ENCODE measurements at places on chromosomes 4 and X.

DNA sequence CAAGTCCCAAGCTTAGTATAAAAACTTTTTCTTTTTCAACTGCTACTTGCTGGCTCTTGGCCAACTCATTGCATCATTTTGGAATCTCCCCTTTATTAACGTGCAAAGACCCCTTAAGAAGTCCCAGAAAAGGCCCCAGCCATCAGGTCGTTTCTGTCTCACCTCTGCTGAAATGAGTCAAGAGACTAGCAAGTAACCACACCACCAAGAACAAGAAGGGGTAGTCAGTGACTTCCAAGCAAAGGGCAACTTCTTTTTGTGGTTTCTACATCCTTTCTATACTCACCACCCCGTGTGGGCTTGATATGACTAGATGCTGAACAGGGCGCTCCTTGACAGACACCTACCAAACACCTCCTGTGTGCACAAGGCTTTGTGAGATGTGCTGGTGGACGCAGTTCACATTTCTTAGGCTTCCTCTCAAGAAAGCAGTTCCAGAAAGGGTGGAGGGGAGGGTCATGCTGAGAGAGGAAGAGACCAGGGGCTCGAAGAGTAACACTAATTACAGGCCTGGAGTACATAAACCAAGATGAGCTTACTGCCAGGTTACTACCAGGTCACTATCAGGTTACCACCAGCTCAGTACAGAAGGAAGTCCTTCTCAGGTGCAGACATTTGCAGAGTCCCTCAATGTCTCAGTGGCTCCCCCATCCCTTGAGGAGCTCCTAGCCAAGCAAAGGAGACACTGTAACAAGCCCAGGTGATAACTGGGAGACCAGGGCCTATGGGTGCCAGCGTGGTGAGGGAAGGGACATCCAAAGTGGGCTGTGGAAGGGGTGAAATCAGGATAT is 19.3 kb downstream of the JAKMIP1 start:
- no peak overlapping the region for H3K4me3 ChIP-seq
- H3K27me3 ChIP-seq = peaks cover 16% of the 10 kb centered on the region
- H3K4me1 ChIP-seq = peaks cover 5% of the 10 kb centered on the region
- H3K27ac ChIP-seq = no peak overlapping the region
- H3K36me3 ChIP-seq = no peaks in the 10 kb centered on the region

DNA sequence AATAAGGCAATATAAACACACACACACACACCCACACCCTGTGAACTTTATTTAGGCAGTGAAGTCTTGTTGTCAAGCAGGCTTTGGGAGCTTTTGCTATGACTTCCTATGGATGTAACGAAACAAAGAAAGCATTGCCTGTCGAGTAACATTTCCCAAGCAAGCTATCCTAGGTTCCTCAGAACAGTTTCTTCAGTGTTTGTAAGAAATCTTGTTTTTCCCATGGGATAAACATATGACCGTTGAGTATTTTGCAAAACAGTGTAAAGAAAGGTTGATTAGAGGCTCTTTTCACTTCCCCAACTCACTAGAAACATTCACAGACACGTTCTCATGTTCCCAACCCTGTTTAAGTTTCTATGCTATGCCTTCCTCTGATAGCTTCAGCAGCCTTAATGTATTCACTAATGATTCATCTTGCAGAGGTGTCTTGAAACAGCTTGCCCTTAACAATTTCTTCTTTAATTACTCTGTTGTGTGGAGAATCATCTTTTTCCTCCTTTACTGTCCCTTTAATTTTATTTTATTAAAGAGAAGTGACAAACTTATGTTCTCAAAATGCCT is 1947.1 kb upstream of the TENM3 start:
- no peak for DNase-seq
- no peak overlapping the region for H3K4me3 ChIP-seq
- no peak overlapping the region for H3K27ac ChIP-seq
- no peaks in the 10 kb centered on the region for H3K4me1 ChIP-seq
- H3K27me3 ChIP-seq = no peaks in the 10 kb centered on the region
- H3K36me3 ChIP-seq = no peaks in the 10 kb centered on the region

DNA sequence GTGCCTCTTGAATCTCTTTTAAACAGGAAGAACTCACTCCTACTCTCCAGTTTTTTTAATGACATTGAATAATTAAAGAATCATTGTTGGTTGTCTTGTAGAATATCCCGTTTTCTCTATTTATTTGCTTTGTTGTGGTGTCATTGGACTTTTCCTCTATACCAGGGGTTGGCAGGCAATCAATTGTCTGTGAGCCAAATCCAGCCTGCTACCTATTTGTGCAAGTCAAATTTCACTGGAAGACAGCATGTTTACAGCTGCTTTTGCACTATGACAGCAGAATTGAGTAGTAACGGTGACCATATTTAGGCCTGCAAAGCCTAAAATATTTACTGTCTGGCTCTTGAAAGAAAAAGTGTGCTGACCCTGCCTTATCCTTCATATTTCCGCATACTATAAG is 34.8 kb downstream of the POLA1 start:
- DNase-seq = no peak
- H3K27ac ChIP-seq = no peak overlapping the region
- H3K36me3 ChIP-seq = peaks cover 8% of the 10 kb centered on the region
- no peaks in the 10 kb centered on the region for H3K27me3 ChIP-seq
- H3K4me1 ChIP-seq = no peaks in the 10 kb centered on the region
- no peak overlapping the region for H3K4me3 ChIP-seq

- no peaks in the 10 kb centered on the region for H3K4me1 ChIP-seq
- H3K27me3 ChIP-seq = peaks cover 29% of the 10 kb centered on the region
- no peaks in the 10 kb centered on the region for H3K36me3 ChIP-seq
- DNase-seq = no peak
- no peak overlapping the region for H3K27ac ChIP-seq
These were observed 100.0 kb downstream of the RELL1 start for GRCh38 chr4:37586194-37586593.

GRCh38 chr4:2943364-2944090 is 19.7 kb downstream of the NOP14 start:
- H3K4me1 ChIP-seq = peaks cover 19% of the 10 kb centered on the region
- no peak for DNase-seq
- no peak overlapping the region for H3K4me3 ChIP-seq
- H3K27me3 ChIP-seq = no peaks in the 10 kb centered on the region
- peaks cover 60% of the 10 kb centered on the region for H3K36me3 ChIP-seq
- peak overlapping the region; percentile 86 for H3K27ac ChIP-seq

GRCh38 chr4:144403893-144404292 is 242.1 kb upstream of the HHIP start:
- H3K4me1 ChIP-seq = peaks cover 9% of the 10 kb centered on the region
- H3K36me3 ChIP-seq = no peaks in the 10 kb centered on the region
- DNase-seq = no peak
- H3K27ac ChIP-seq = no peak overlapping the region

- no peaks in the 10 kb centered on the region for H3K36me3 ChIP-seq
- DNase-seq = no peak
- no peak overlapping the region for H3K27ac ChIP-seq
- H3K4me3 ChIP-seq = no peak overlapping the region
These were observed 16.4 kb upstream of the GUCY1B1 start for GRCh38 chr4:155742310-155743015.

GRCh38 chr4:71814433-71814832 is 30.6 kb upstream of the GC start:
- H3K27me3 ChIP-seq = no peaks in the 10 kb centered on the region
- no peak overlapping the region for H3K4me3 ChIP-seq
- no peaks in the 10 kb centered on the region for H3K4me1 ChIP-seq
- no peak overlapping the region for H3K27ac ChIP-seq
- no peaks in the 10 kb centered on the region for H3K36me3 ChIP-seq
- no peak for DNase-seq

- H3K27ac ChIP-seq = no peak overlapping the region
- DNase-seq = no peak
These were observed 990 bp upstream of the HADH start for GRCh38 chr4:107988763-107989035.

DNA sequence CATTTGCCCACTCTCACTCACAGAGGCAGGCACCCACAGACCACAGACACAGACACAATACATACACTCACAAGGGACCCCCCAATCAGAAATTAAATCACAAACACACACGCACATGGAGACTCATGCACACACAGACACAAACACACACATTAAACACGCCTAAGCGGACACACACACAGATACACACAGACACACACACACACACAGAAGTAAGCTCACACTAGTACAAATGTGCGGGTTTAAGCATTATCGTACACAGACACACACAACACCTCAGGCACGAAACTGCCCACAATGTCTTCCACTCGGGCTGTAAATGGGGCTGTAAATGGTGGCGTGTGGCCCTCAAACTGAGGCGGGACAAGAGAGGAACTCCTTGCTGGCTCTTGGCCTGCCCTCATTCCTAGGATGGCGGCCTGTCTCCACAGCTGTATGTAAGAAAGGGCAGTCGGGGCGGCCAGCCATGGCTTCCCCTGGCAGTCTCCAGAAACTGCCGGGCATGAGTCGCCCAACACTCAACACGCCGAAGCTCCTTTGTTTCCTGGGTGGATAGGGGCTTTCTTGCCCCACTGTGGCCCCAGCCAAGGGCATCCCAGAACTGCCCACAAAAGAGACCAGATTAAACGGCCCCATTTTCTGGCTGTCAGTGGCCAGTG is 53.9 kb downstream of the NBDY start:
- H3K27me3 ChIP-seq = no peaks in the 10 kb centered on the region
- no peak overlapping the region for H3K4me3 ChIP-seq
- H3K4me1 ChIP-seq = peaks cover 34% of the 10 kb centered on the region
- H3K27ac ChIP-seq = peak overlapping the region; percentile 72
- DNase-seq = no peak

- DNase-seq = peak; percentile 21
- no peak overlapping the region for H3K4me3 ChIP-seq
- H3K27ac ChIP-seq = peak overlapping the region; percentile 48
- peaks cover 14% of the 10 kb centered on the region for H3K27me3 ChIP-seq
These were observed 178.7 kb upstream of the RBPJ start for GRCh38 chr4:26141911-26142638.

DNA sequence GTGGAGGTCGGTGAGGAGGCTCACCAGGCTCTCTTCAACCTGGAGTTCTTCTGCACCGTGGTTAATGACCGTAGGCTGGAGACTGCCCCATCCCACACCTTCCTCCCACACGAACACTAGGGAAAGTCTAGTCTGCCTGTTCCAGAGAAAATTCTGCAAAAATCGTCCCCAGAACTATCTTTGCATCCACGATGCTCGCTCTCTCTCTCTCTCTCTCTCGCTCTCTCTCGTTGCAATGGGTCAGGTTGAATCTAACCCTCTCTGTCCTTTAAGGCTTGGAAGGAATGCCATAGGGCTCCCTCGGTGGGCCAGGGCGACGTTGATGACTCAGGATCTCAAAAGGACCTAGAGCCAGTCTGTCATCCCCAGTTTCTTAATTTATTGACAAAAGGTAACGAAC is 111.4 kb downstream of the DCTD start:
- no peak for DNase-seq
- H3K4me1 ChIP-seq = peaks cover 16% of the 10 kb centered on the region
- peaks cover 23% of the 10 kb centered on the region for H3K27me3 ChIP-seq
- no peaks in the 10 kb centered on the region for H3K36me3 ChIP-seq
- H3K27ac ChIP-seq = no peak overlapping the region

DNA sequence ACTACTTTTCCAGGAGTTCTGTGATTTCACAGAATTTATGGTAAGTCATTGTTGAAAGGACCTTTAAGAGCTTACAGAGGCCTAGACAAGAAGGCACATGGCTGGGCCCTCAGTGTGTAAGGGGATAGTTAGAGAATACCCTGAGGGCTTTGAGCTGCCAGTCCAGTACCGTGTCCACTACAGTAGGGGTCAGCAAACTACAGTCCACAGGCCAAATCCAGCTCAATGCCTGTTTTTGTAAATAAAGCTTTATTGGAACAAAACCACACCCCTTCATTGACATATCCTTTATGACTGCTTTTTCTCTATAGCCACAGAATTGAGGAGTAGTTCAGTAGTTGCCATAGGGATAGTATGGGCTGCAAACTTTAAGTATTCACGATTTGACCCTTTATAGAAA is 176.2 kb downstream of the MID1 start:
- H3K4me3 ChIP-seq = no peak overlapping the region
- no peak overlapping the region for H3K27ac ChIP-seq
- DNase-seq = no peak
- no peaks in the 10 kb centered on the region for H3K36me3 ChIP-seq

- H3K27me3 ChIP-seq = no peaks in the 10 kb centered on the region
- H3K4me1 ChIP-seq = peaks cover 24% of the 10 kb centered on the region
- peak overlapping the region; percentile 75 for H3K27ac ChIP-seq
- H3K4me3 ChIP-seq = peak overlapping the region; percentile 90
- H3K36me3 ChIP-seq = peaks cover 13% of the 10 kb centered on the region
These were observed 82.3 kb upstream of the CD99 start for GRCh38 chrX:2608638-2609430.

GRCh38 chr4:165381821-165382373 is 3.1 kb downstream of the CPE start:
- DNase-seq = no peak
- H3K27ac ChIP-seq = no peak overlapping the region
- no peaks in the 10 kb centered on the region for H3K36me3 ChIP-seq
- peaks cover 6% of the 10 kb centered on the region for H3K4me1 ChIP-seq
- no peak overlapping the region for H3K4me3 ChIP-seq

- peak overlapping the region; percentile 94 for H3K27ac ChIP-seq
- H3K36me3 ChIP-seq = no peaks in the 10 kb centered on the region
- no peak for DNase-seq
- peak overlapping the region; percentile 75 for H3K4me3 ChIP-seq
These were observed 41.8 kb downstream of the FNIP2 start for GRCh38 chr4:158810487-158811215.

GRCh38 chr4:153645183-153645582 is 38.9 kb upstream of the TLR2 start:
- no peak for DNase-seq
- H3K4me1 ChIP-seq = peaks cover 18% of the 10 kb centered on the region
- no peaks in the 10 kb centered on the region for H3K36me3 ChIP-seq
- no peak overlapping the region for H3K27ac ChIP-seq
